ENCODE measurements at places on chromosomes 12 and 14. TPM values are rescaled to one million over a fixed set of nuclear protein-coding genes. Genes with fewer than 3 reads are reported as not detected.

DNA sequence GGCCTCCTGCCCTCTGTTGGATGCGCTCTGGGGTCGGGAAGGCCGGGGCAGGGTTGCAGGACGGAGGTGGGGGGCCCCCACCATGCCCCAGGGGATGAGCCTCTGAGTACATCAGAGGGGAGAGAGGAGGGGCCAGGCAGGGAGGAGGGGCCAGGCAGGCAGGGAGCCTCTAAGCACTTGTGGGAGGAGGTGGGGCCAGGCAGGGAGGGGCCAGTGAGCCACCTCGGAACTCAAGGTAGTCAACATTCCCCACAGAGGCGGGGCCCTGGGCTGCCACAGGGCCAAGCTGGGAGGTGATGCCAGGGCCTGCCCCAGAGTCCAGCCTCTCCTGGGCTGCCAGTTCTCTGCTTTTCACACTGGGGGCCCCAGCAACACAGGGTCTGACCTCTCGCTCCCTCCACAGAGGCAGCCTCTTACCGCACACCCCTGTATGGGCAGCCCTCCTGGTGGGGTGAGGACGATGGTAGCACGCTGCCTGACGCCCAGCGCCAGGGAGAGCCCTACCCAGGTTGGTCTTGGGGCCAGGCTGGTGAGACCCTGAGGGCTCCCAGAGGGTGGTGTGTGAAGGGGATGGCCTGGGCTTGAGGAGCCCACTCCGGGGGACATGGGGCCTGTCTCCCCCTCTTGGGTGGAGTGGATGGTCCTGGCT lies 17.4 kb downstream of the CEP170B start:
- no peak overlapping the region for H3K27ac ChIP-seq
- H3K4me3 ChIP-seq: no peak overlapping the region
- peaks cover 6% of the 10 kb centered on the region for H3K27me3 ChIP-seq
- no peak for DNase-seq

- no peak for DNase-seq
- H3K4me1 ChIP-seq: no peaks in the 10 kb centered on the region
Observed at GRCh38 chr12:122788387-122788786, 14.0 kb downstream of the CCDC62 start.

- H3K27ac ChIP-seq: no peak overlapping the region
- H3K36me3 ChIP-seq: no peaks in the 10 kb centered on the region
- no peak overlapping the region for H3K4me3 ChIP-seq
- peaks cover 36% of the 10 kb centered on the region for H3K27me3 ChIP-seq
Observed at GRCh38 chr12:114703060-114703493, 19.1 kb upstream of the TBX3 start.

DNA sequence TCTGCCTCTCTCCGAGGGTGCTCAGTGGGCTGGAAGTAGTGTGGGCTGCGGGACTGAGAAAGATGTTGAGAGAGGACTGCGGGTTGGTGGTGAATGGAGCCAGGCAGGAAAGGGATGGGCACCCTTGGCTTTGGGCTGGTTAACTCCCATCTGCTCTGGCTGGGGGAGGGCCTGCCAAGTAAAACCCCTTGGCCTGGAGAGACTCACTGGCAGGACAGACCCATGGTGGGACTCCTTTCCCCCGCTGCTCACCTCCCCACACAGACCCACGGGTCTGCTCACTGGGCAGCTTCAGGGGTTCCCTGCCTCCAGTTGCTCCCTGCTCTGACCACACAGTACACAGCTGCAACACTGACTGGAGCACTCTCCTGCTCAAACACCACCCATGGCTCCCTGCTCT lies 54.1 kb downstream of the KRT80 start:
- H3K4me3 ChIP-seq: no peak overlapping the region
- H3K27ac ChIP-seq: no peak overlapping the region

HOXC11 gene
- polyA plus RNA-seq: not detected

- peaks cover 5% of the 10 kb centered on the region for H3K36me3 ChIP-seq
- no peak for DNase-seq
- H3K27me3 ChIP-seq: no peaks in the 10 kb centered on the region
- peak overlapping the region; percentile 89 for H3K27ac ChIP-seq
Observed at GRCh38 chr14:63727231-63727735, 582 bp downstream of the SGPP1 start.

- no peaks in the 10 kb centered on the region for H3K27me3 ChIP-seq
- no peaks in the 10 kb centered on the region for H3K36me3 ChIP-seq
- H3K4me1 ChIP-seq: no peaks in the 10 kb centered on the region
- peak; percentile 9 for DNase-seq
- no peak overlapping the region for H3K27ac ChIP-seq
- no peak overlapping the region for H3K4me3 ChIP-seq
Observed at GRCh38 chr12:100554608-100555077, 18.8 kb upstream of the GAS2L3 start.

DNA sequence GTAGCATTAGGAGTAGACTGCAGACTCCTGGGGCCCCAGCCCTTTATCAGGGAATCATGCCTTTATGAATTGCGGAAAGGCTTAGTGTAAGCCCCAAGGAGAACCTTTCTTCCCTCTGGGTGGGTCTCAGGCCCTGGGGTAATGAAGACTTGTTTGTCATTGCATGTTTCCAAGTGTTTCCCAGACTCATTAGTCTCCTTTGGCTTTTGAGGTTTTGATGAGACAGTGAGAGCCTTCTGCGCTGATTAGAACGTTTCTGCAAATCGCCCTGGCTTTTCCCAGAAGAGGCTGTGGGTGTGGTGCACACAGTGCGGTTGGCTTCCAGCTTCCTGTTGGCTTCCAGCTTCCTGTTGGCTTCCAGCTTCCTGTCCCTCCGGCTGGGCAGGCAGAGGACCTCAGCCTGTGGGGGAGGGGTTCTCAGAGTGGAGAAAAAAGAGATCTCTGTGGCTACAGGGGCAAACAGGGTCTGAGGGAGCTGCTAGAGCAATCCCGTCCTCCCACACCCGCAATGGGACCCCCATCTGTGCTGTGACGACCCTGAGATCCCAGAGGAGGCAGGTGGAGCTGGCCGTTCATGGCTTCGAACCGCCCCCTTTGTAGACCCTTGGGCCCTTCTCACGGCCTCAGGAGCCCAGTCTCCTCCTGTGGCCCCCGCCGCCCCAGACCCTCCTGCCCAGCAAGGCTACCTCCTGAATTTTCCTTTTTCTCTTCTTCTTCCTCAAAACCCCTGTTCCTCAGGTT lies 42.1 kb downstream of the GPR68 start:
- H3K4me3 ChIP-seq: no peak overlapping the region
- H3K27me3 ChIP-seq: no peaks in the 10 kb centered on the region
- no peaks in the 10 kb centered on the region for H3K4me1 ChIP-seq
- peaks cover 33% of the 10 kb centered on the region for H3K36me3 ChIP-seq
- no peak overlapping the region for H3K27ac ChIP-seq

DNA sequence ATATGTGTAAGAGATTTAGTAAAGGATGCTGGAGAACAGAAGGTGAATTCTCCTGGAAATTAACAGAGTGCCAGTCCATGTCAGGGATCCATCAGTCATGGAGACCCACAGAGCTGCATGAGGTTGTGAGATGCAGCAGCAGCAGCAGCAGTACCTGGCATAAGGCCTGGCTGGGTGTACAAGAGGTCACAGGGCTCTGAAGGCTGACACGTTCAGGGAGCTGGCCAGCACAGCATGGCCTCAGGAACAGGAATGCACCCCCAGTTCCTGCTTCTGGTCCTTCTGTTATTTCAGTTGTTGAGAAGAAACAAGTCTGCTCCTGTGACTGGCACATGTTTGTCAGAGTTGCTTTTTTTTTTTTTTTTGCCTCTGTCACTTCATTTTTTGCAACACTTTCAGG lies 210.8 kb downstream of the CNTN1 start:
- no peak for DNase-seq
- no peaks in the 10 kb centered on the region for H3K27me3 ChIP-seq
- H3K36me3 ChIP-seq: no peaks in the 10 kb centered on the region
